ENCODE measurements at places on chromosomes 2 and 18.

DNA sequence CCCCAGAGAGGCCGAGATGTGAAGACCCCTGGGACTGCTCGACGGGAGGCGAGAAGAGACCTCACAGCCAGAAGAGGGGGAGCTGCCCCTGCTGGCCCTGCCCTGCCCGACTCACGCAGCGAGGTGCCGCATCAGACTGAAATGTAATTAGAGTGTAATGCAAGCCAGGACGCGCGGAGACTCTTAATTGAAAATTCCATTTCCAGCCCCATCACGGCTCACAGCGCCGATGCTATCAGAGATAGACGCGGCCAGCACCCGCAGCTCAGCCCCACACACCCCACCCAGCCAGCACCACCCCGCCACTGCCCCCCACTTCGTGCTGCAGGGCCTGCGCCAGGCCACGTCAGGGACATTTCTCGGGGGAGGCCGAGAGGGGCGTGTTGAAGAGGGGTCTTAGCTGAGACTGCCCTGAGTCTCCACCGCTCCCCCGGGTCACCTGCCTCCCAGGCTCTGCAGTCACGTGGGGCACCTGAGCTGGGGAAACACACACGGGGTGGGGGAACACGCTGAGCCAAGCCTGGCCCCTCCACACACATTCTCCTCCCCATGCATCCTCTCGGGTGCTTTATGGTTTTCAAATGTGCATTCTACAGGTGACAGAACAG is 78.1 kb downstream of the TEX51 start:
- no peak for DNase-seq

DNA sequence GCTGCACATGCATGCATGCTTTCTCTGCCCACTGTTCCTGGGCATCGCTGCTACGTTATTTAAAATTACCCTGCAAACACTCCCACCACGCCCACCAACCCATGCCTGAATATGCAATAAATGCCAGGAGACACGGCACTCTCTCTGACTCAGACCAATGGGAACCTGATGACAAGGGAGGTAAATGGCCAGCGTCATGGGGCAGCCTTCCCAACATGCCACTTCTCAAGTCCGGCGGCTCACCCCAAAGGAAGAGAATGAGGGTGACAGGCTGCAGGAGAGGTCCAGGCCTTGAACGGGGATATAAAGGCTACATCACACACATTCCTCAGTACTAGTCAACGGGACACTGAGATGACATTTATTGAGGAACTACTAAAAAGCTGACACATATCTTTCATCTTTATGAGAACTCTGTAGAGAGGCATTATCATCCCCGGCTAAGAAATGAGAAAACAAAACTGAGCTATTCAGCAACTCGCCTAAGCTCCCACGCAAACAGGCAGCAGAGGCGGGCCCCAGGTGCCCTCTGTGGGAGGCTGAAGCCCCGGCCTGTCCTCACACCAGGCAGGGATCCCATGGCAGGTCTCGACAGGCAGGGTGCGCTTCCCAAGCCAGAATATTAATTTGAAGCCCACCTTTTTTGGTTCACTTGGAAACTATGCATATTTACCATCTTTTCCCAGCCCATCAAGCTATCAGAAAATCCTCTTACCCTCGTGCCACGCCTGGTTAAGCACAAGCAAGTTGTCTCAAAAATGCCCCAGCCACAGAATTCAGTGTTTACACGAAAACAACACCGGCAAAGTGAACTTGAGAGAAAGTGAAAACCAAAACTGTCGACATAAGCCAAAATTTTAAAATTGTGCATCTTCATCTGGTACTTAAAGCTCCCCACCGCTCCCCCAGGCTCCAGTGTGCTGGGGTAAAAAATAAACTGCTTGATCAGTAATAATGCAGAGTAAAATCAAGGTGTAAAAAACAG is 166.3 kb downstream of the HDAC4 start:
- DNase-seq: no peak

- no peak for DNase-seq
Measured at GRCh38 chr18:12312976-12313375, 4.9 kb downstream of the TUBB6 start.

DNA sequence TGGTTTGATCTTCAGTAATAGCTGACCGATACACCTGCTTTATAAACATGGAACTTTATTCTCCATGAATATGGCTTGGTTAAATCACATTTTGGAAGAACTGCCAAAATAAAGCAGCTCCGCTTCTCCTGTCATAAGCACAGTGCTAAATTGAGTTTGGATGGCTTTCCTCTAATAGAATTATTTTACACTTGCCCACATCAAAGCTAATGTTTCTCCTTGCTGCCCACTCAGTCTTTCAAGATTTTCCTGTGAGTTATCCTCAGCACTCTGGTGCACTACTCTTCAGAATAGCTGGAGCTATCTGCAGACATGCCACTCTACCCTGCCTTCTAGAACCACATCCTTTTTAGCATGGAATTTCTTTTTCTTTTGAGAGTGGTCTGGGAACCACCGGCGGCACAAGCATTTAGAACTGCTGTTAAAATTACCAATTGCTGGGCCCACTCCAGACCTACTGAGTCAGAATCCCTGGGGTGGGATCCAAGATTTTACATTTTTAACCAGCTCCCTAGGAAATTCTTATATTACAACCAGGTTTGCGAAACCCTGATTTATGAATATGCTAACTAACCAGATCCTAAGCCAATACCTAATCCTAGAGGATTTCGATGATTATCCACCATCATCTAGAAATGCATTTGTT is 283.3 kb downstream of the AFF3 start:
- DNase-seq: no peak

GRCh38 chr18:63146828-63147409 is 172.7 kb downstream of the BCL2 start:
- DNase-seq: no peak

GRCh38 chr2:49950646-49951045 is 796.3 kb upstream of the FSHR start:
- no peak for DNase-seq

DNA sequence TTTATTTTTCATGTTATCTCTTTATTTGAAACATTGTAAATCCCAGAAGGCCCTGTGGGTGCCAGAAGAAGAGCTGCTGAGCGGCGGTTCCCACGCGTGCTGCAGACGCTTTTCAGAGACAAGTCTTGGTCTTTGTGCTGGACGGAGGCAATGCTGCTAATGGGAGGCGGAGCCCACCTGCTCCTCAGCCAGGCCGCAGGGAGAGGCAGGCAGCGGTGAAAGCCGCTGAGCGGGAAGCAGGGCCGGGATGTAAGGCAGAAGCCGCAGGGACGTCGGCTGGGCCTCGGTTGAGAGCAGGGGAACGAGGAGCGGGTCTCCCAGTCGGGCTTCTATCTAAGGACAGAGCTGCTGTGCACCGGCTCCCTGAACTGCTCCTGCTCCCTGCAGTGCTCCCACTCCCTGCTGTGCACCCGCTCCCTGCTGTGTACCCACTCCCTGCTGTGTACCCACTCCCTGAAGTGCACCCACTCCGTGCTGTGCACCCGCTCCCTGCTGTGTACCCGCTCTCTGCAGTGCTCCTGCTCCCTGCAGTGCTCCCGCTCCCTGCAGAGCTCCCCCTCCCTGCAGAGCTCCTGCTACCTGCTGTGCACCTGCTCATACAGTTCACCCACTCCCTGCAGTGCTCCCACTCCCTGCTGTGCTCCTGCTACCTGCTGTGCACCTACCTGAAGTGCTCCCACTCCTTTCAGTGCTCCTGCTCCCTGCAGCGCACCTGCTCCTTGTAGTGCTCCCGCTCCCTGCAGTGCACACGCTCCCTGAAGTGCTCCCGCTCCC is 16.4 kb downstream of the TMEM18 start:
- no peak for DNase-seq

DNA sequence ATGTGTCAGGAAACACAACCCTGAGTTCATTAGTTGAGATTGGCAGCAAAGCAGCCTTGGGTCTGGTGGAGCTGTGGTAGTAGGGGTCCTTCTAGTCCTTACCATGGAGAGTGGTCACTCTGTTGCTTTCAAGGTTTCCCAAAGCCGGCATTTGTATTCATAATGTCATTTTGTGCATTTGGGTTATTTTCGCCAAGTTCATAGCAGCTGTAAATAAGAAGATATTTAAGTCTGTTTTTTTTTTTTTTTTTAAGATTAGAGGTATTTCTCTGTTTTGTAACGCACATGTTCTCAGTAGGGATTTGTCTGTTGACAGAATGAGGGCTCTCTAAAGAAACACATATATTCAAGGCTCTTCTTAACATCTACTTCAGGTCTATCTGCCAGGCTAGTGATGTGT is 114.1 kb downstream of the PRPF40A start:
- DNase-seq: no peak

DNA sequence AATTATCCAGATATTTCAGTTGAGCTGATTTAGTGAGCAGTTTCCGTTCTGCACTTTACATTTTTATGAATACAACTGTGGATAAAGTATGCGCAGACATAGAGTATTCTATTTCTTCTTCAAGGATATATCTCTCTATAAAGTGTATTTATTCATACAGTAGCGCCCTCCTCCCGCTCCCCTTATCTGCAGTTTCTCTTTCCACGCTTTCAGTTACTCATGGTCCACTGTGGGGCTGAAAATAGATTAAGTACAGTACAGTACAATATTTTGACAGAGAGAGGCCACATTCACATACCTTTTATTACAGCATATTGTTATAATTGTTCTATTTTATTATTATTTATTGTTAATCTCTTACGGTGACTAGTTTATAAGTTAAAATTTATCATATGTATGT is 19.7 kb upstream of the FHL2 start:
- DNase-seq: no peak

DNA sequence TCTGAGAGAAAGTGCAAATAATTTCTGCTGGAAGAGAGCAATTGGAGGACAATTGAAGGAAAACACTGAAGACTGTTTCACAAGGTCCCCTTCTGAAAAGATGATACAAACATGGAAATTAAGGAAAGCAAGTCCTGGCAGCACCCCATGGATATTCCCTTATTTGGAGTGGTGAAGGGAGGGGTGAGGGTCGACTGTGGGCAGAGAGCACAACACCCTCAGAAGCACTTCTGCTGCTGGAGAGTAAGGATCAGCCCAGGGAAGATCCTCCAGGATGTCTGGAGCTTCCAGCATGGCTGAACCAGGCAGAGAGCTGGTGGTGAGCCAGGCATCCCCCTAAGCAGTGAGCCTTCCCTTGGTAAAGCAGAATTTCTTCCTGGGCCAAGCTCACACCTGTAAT is 54.7 kb downstream of the LINC00305 start:
- no peak for DNase-seq

- DNase-seq: no peak
Measured at GRCh38 chr2:8081130-8081529, 600.7 kb upstream of the ID2 start.

- DNase-seq: no peak
Measured at GRCh38 chr2:181054843-181055242, 74.4 kb downstream of the UBE2E3 start.

DNA sequence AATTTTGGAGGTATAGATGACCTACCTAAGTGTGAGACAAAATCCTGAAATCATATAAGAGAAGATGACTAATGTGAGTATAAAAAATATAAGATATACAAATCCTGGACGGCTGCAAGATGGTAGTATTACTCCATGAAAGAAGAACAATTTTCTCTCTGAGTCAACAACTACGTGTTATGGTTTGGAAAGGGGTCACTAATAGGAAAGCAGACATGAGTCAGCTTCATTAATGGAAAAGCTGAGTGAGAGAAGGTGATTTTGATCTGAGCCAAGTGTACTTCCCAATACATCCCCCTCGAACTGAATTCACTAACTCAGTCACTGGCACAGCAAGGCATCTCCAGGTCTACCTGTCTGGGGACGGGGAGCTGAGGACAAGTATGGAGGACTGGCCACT is 20.1 kb upstream of the SELENOI start:
- no peak for DNase-seq

GRCh38 chr2:123153041-123153440 is 872.0 kb upstream of the CNTNAP5 start:
- no peak for DNase-seq

DNA sequence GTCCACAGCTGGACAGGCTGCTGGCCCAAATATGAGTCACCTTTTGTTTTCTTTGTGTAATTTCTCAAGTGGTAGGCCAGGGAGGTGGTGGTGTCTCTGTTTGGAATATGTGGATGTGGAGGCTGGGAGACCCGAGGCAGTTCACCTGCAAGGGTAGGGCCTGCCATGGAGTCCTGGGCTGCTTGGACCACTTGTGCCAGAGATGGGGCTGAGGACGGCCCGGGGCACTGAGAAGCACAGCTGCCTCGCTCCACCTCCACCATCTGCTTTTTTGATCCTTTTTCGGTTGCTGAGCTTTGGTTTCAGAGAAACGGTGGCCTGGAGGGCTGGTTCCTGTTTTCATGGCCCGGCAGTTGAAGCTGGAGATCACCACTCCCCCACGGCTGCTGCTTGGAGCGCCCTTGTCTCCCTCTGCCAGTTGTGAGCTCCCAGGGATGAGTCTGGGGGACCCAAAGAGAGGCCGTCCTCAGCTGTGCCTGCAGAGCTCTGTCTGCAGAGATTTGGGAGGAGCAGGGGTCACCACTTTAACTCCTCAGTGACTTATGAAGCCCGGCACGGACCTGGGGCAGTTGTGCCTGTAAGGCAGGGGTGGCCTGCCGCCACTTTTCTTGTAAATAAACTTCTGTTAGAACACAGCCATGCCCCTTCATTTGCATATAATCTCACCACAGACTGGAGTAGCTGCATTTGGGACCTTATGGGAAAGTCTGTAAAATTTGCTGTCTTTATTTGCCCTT is 67.6 kb upstream of the MCFD2 start:
- no peak for DNase-seq

GRCh38 chr2:16013359-16013911 is 73.1 kb downstream of the MYCN start:
- no peak for DNase-seq

GRCh38 chr2:217254111-217254510 is 394.2 kb upstream of the TNP1 start:
- DNase-seq: no peak

DNA sequence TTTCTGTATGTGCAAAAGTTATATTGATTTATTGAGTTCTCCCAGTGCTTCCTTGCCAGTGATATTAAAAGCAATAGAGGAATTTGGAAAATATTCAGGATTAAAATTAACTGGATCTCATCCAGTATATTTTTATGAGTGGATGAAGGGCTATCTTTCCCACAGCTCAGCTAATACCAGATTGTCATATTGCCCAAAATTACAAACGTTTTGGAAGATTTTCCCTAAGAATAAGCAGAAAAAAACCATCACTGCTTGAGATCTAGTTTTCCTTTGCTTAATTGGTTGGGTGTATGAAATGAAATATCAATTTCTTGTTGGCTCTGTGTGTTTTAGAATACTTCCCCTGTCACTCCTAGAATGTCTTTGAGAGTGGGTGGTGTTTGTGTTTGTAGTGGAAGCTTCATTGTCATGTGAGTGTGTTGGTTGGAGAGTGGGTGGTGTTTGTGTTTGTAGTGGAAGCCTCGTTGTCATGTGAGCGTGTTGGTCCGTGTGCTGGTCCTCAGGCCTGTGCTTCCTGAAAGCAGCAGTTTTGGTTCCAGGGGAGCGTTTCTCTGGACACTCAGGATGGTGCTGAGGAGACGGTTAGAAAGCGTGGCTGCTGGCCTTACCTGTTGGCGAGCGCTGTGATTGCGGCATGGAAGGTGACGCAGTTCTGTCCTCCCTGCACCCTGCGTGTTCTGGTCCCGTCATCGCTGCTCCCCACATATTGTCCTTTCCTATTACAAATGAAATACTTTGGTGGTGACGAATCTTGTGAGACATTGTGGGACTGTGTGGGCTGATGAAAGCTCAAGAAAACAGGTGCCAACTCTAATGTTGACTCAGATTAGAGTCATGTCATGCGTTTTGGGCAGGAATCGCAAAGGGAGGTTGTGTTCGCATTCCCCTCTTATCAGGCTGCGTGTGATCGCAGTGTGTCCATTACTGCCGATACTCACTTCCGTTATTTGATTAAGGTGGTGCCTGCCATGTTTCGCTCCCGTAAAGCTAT is 12.4 kb downstream of the ASB1 start:
- no peak for DNase-seq
